ENCODE measurements at places on chromosomes 11 and 22.

- DNase-seq, result no peak
Observed at GRCh38 chr22:42389143-42389542, 43.1 kb downstream of the NFAM1 start.

GRCh38 chr22:21074102-21074715 lies 28.5 kb downstream of the LRRC74B start:
- DNase-seq, result no peak

GRCh38 chr11:113045146-113045545 lies 83.9 kb downstream of the NCAM1 start:
- no peak for DNase-seq

DNA sequence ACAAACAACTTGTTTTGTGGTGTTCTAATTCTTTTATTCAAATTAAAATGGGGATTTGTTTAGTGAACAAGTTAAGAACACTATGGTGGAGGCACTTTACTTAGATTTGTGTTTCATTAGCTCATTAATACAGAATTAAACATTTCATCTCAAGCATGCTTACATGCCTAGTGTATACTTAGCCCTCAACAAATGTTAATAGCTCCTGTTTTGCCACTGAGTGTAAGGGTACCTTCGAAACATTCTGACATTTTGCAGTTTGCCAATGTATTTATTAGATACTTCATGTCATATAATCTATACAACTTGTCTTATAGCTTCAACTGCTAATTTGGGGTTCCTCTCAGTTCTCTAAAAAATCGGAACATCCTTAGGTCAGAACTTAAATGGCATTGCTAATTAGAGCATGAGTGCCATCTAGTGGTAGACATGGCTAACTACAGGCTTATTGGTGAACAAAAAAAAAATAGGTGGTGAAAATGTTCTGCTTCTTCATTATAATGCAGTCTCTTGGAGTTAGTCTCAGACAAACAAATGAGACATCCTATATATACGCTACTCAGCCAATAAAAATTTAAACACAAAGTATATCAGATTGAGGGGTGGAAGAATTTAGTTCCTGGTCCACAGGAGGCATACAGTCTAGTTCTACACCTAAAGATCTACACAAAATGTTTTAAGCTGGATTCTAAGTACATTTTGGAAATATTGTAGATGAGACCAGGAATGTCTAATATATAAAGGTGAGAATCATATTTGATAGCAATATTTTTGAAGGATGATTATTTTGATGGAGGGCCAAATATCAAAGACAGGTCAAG lies 4.9 kb upstream of the CNTN5 start:
- DNase-seq, result no peak

DNA sequence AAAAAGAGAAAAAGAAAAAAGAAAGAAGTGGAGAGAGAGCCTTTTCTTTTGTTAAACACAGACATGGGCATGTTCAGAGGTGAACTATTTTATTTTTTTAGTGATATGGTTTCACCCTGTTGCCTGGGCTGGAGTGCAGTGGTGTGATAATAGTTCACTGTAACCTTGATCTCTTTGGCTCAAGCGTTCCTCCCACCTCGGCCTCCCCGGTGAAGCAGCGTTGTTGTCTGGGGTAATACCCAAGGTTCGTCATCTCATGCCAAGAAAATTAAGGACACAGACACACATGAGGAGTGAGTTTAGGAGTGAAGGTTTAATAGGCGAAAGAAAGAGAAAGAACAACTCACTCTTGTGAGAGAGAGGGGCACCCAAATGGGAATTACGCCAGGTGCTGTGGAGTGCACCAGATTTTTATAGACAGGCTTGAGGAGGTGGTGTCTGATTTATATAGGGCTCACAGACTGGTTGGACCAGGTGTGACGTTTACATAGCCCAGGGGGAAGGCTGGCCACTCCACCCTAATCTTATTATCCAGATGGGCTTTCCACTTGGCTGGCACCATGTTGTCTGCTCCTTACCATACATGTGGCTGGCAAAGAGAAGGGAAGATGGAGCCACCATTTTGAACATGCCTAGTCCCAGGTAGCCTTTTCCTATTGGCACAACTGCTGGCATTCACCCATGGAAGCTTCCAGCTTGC lies 42.3 kb downstream of the GRAMD1B start:
- DNase-seq, result no peak

GRCh38 chr11:119846374-119846773 lies 117.4 kb upstream of the NECTIN1 start:
- no peak for DNase-seq

GRCh38 chr22:23196165-23196564 lies 15.9 kb downstream of the BCR start:
- DNase-seq, result no peak

DNA sequence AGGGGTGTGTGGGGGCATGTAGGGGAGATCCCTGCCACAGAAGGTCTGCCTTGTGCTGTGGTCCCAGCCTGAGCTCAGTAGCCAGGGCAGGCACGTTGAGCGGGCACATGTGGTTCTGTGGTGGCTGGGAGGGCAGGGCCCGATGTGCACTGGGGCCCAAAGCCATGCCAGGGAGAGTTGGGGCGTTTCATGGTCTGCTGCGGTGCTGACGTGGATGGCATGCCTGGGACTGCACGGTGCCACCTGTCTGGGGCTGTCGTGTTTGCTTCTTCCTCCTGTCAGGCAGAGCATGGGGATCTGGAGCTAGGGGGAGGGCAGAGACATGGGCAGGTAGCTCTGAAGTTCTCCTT lies 19.3 kb downstream of the PPIL2 start:
- no peak for DNase-seq

DNA sequence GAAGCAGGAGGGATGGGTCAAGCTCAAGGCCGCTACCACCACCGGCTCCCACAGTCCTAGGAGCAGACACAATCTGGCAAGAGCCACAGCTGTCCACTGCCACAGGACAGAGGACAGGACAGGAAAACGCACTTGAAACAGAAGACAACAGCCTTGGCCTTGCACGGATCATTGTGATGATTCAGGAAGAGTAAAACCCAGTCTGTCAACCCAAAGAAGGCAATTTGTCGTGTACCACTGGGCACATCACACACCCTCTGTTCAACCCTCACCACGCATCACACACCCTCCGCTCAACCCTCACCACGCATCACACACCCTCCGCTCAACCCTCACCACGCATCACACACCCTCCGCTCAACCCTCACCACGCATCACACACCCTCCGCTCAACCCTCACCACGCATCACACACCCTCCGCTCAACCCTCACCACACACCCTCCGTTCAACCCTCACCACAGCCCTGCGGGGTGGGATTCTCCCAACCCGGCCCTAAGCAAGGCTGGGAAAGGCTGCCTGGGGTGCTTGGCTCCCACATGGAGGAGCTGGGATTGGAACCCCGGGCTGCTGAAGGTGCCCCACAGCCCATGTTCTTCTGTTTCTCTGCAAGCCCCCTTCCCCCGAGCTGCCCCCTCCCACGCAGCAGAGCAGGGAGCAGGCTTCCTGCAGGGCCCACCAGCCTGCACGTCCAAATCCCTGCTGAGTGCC lies 11.3 kb upstream of the CDC42BPG start:
- no peak for DNase-seq

- DNase-seq, result no peak
Observed at GRCh38 chr11:46049325-46049897, 71.8 kb downstream of the PHF21A start.

DNA sequence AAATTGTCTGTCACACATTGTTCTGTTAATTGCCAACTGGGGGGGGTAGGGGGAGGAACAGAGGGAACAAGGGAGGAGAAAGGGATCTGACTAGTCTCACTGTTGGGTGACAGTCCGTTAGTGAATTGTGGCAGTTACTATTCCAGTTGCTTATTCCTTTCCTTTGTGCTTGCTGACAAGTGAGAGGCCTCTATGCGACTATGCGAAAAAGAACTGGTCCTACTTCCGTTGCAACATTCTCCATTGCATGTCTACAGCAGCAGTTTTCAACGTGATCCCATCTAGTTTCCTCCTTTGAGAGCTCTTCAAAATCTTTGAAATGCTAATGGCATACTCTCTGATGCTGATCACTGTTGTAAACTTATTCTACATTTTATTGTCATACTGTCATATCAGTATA lies 672.2 kb downstream of the LRRC4C start:
- DNase-seq, result no peak

- DNase-seq, result no peak
Observed at GRCh38 chr11:538431-539051, 1.2 kb downstream of the LRRC56 start.

GRCh38 chr22:17319546-17319945 lies 49.7 kb upstream of the CECR2 start:
- DNase-seq, result no peak

GRCh38 chr11:110689306-110689705 lies 22.9 kb downstream of the ARHGAP20 start:
- no peak for DNase-seq

DNA sequence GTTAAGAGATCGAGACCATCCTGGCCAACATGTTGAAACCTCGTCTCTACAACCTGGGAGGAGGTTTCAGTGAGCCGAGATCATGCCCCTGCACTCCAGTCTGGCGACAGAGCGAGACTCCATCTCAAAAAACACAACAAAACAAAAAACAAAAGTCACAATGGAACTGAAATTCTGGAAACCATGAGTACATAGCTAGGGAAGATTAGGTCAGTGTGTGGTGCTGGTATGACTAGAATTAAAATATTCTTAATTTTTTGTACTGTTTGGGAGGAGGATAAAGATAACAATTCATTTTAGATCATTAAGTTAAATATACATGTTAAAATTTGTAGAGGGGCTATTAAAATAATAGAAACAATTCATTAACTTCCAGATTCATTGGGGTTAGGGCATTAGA lies 344.4 kb downstream of the TBC1D22A start:
- DNase-seq, result no peak

DNA sequence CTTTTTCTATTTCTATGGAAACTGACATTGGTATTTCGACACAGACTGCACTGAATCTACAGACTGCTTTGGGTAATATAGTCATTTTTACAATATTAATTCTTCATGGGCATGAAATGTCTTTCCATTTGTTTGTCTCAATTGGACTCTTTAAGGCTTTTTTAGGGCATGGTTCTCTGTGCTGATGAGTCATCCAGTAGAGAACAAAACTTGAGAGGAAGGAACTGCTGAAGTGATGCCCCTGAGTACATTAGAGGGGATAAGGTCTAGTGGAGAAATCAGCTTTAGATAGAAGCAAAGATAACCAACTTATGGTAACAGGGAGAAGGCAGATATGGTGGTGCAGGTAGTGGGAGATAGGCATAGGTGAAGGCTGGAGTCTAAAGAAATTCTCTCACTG lies 25.1 kb downstream of the TSG101 start:
- no peak for DNase-seq

GRCh38 chr11:60498853-60499252 lies 6.3 kb downstream of the MS4A12 start:
- DNase-seq, result no peak

- DNase-seq, result no peak
Observed at GRCh38 chr11:111633248-111633647, 31.0 kb downstream of the SIK2 start.

DNA sequence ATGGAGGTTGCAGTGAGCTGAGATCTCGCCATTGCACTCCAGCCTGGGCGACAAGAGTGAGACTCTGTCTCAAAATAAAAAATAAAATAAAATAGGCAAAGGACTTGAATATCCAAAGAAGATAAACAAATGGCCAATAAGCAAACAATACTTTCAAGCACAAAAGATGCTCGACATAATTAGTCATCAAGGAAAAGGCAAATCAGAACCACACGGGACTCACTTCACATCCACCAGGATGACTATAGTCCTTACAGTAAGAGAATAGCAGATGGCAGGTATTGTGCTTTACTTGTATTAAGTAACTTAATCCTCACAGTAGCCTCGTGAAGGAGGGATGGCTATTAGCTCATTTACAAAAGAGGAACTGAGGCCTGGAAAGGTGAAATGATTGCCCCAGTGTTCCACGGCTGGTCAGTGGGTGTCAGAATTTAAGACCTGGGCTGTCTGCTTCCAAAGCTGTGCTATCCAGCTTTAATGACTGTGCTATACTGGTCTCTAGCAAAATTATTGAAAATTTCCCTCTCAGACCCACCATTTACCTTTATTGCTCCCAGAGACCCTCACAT lies 40.2 kb upstream of the RBFOX2 start:
- DNase-seq, result no peak

DNA sequence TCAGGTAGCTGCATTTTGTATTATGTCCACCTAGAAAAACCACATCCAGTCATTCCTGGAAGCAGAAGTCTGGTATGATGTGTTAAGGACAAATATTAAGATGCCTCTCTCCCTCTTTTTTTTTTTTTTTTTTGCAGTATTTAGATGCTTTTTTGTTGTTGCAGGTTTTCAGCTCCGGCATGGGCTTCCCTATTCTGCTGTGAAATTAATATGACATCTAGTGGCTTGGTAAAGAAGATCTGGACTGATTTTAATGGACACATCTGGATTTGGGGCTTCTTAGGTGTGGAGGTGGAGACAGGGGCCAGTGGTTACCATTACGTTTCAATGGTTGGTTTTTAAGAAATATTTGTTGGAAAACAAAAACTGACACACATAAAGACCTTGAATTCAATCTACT lies 47.5 kb upstream of the RASSF10 start:
- no peak for DNase-seq

DNA sequence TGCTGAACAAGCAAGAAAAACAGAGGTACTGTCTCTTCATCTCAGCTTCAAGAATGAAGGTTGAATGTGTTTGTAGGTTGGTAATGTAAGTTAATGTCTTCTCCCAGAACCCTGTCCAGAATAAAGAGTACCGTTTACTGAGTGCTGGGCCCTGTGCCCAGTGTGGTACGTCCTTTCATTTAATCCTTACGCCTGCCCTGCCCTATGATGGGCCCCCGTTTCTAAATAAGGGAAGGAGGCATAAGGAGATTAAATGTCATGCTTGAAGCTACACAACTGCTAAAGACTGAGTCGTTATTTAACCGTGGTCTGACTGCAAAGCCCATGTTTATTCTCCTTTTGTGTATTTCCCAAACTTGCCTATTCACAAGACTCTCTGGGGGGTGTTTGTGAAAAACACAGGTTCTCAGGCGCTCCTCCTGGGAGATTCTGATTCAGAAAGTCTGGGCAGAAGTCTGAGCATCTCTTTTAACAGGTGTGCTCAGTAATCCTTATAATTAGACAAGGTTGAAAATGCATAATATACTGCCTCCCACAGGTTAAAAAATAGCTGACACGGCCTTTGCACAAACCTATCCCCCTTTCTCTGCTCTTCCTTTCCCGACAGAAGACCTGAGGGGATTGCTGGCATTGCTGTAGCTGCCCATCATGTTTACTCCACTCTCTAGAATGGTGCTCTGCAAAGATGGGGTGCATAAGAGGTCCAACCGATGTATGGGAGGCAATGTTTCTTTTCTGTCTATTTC lies 56.3 kb upstream of the ZBTB44 start:
- DNase-seq, result no peak
